ENCODE measurements at places on chromosomes 12 and 14. TPM values are rescaled to one million over a fixed set of nuclear protein-coding genes. Genes with fewer than 3 reads are reported as not detected.

ATF7IP gene
- 39.7 TPM for total RNA-seq

- H3K27ac ChIP-seq, result no peak overlapping the region
- no peak for DNase-seq
- no peaks in the 10 kb centered on the region for H3K36me3 ChIP-seq
- H3K27me3 ChIP-seq, result no peaks in the 10 kb centered on the region
Observed at GRCh38 chr14:20428802-20429201, 7.2 kb downstream of the KLHL33 start.

- H3K4me3 ChIP-seq, result no peak overlapping the region
- no peaks in the 10 kb centered on the region for H3K27me3 ChIP-seq
- no peak for DNase-seq
- H3K36me3 ChIP-seq, result no peaks in the 10 kb centered on the region
Observed at GRCh38 chr12:89236748-89237383, 115.4 kb downstream of the DUSP6 start.

- H3K4me1 ChIP-seq, result no peaks in the 10 kb centered on the region
- H3K27me3 ChIP-seq, result no peaks in the 10 kb centered on the region
- DNase-seq, result no peak
- H3K4me3 ChIP-seq, result no peak overlapping the region
- H3K27ac ChIP-seq, result no peak overlapping the region
Observed at GRCh38 chr14:100629098-100629497, 41.9 kb upstream of the BEGAIN start.

Data from right atrium auricular region (tissue), 2 donors.